ENCODE measurements at places on chromosomes 16 and 17. TPM values are rescaled to one million over a fixed set of nuclear protein-coding genes. Genes with fewer than 3 reads are reported as not detected.
A peak's percentile ranks its signal among the peaks of the same experiment; 100 is the strongest.

The KRTAP3-2 gene
- not detected for total RNA-seq

The PHLPP2 gene
- 8.2 TPM for total RNA-seq

The FBXW10B gene
- total RNA-seq: 2.5 TPM

The SRL gene
- total RNA-seq: 0.14 TPM

The CCL18 gene
- total RNA-seq: not detected

DNA sequence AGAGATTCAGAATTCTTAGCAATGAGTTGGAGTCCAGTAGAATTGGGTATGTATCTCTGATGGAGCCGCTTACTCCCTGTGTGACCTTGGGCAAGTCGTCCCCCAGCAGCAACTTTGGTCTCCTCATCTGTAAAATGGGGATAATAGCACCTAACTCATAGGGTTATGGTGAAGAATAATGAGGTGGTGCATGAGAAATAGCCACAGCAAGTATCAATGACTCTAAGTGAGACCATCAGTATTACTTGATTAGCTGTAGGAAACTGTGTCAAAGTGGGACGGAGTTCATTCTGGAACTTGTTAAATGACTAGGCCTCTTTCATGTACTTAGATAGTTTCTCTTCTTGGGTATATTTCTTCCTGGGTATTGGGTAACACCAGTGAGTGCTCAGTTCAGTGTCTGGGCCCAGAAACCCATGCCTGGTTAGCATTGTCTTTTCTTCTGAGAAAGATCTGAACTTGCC, 6.4 kb downstream of the PRKCB start:
- no peak for DNase-seq

- DNase-seq: no peak
Measured at GRCh38 chr16:59039066-59039720, 305.1 kb upstream of the GOT2 start.

GRCh38 chr17:83062818-83063671, 16.4 kb upstream of the METRNL start:
- DNase-seq: no peak

DNA sequence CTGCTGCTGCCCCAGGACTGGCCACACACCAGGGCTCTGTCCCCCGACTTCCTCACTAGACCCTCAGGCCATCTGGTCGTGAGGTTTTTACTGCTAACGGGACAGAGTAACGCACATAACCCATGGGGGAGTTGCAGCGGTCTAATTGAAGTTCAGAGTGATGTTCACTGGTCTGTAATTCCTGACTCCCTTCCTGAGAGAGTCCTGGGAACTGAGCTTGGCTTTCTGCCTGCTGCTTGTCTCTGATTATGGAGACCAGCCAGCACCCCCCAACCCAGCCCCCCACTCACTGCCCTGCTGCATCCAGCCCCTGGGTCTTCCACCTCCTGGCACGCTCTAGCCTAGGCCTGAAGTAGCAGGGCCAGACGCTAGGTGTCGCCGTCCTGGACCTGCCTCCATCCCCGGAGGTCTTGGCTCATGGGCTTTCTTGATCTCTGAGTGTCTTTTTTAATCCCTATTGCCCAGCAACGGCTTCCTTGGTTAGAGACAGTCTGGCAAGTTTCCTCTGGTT, 192.9 kb downstream of the CCDC182 start:
- no peak for DNase-seq

DNA sequence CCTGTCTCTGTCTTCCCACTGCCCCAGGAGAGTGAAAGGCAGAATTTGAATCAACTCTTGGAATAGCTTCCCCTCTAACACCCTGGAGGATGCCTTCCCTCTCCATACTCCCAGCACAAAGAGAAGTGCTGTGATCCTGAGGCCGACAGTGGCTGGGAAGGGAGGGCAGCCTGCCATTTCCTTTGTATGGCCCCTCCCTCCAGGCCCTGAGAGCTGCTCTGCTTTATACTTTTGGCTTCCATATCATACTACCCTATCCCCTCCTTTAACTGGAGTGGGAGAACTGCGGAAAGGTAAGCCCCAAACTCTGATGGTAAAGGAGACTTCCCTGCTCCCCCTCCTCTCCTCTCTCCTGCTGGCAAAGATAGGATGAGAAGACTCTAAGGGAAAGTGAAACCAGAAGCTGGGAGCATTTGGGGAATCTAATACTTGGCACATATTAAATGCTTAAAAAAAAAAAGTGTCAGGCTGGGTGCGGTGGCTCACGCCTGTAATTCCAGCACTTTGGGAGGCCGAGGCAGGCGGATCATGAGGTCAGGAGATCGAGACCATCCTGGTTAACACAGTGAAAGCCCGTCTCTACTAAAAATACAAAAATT, 4.1 kb upstream of the MED24 start:
- peak; percentile 56 for DNase-seq

DNA sequence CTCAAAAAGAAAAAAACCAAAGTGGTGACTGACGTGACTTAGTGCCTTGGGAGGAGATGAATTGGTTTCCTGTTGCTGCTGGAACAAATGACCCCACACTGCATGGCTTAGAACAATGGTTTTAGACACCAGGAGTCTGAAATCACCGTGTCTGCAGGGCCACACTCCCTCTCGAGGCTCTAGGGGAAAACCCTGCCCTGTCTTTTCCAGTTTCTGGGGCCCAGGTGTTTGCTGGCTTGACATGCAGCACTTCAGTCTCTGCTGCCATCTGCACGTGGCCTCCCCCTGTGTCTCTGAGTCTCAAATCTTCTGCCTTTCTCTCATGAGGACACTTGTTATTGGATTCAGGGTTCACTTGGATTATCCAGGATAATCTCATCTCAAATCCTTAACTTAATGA, 323.8 kb upstream of the TNRC6C start:
- peak; percentile 13 for DNase-seq

DNA sequence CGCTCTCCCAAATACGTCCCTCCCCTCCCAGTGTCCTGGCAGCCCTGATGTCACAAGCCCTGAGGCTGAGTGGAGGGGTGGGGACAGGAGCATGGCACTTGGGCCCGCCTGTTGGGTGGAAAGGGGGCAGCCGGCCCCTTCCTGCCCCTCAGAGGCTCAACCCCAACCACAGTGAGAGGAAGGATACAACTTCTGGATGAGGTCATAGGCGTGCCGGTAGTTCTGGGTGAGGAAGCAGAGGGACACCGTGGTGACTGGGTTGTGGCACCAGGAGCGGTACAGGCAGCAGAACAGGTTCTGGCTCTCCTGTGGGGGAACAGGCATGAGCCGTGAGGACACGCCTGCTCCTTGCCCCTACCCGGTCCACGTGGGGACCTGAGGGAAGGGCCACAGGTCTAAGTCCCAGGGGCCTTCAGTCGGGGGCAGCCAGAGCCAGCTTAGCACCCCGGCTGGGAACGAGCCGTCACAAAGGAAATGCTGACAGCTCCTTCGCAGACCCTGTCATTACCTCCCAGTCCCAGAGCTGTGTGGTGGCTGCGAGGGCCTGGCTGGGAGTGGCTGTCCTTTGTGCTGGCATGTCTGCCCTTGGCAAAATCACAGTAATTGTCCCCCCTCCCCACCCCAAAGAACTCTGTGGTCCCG, 11.2 kb upstream of the MTSS2 start:
- no peak for DNase-seq

- DNase-seq: no peak
Measured at GRCh38 chr16:2284001-2284770, 16.3 kb upstream of the RNPS1 start.

DNA sequence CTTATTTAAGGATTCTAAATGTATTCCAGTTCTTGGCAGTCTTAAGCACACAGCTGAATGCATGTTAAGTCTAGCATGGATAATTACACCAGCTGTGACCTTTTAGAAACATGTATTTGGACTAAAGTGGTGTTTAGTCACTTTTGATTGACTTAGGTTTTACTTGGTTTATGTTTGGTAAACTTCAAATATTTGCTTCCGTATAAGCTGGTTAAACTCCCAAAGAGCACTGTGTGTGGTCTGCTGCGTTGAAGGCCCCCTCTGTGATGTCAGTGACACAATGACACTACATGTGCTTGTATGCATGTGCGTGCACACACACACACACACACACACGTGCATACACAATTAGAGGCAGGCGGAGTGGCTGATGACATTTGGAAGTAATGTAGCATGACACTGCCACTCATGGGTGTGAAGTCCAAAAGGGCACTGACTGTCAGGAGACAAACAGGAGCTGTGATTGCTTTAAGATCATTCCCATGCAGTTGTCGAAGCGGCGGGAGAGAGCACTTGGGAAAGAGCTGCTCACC, 156.1 kb upstream of the CDH13 start:
- DNase-seq: no peak

GRCh38 chr17:10775058-10775457, 28.8 kb downstream of the TMEM238L start:
- DNase-seq: no peak

DNA sequence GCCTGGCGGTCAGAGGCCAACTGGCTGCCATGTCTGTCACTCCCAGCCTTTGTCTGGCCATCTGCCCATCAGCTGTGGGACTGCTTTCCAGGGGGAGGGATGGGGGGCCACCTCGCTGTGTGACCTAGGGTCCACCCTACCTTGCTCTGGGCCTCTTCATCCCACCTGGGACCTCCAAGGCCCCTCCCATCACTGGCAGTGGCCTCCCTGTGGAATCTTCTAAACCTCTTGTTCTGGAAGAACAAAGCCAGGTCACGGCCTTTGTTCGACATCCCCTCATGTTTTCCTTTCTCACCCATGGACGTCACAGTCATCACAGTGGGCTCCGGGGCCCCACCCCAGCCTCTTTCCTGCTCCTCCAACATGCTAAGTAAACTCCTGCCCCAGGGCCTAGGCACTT, 24.0 kb downstream of the SPNS2 start:
- no peak for DNase-seq

- DNase-seq: no peak
Measured at GRCh38 chr16:27991876-27992275, 71.6 kb downstream of the GSG1L start.
